AML-193 (cell line): ENCODE measurements at places on chromosomes 7 and 10.

DNA sequence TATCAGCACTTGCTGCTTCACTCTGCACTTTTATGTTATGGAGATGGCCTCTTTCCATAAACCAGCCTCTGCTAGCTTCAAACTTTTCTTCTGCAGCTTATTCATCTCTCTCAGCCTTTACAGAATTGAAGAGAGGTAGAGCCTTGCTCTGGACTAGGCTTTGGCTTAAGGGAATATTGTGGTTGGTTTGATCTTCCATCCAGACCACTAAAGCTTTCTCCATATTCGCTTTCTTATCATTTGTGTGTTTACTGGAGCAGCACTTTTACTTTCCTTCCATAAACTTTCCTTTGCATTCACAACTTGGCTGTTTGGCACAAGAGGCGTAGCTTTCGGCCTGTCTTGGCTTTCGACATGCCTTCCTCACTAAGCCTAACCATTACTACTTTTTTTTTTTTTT is 23.6 kb downstream of the DYDC2 start:
- DNase-seq: no peak

- DNase-seq: peak; percentile 72
Measured at GRCh38 chr10:79345241-79346011, 1.8 kb upstream of the PPIF start.

DNA sequence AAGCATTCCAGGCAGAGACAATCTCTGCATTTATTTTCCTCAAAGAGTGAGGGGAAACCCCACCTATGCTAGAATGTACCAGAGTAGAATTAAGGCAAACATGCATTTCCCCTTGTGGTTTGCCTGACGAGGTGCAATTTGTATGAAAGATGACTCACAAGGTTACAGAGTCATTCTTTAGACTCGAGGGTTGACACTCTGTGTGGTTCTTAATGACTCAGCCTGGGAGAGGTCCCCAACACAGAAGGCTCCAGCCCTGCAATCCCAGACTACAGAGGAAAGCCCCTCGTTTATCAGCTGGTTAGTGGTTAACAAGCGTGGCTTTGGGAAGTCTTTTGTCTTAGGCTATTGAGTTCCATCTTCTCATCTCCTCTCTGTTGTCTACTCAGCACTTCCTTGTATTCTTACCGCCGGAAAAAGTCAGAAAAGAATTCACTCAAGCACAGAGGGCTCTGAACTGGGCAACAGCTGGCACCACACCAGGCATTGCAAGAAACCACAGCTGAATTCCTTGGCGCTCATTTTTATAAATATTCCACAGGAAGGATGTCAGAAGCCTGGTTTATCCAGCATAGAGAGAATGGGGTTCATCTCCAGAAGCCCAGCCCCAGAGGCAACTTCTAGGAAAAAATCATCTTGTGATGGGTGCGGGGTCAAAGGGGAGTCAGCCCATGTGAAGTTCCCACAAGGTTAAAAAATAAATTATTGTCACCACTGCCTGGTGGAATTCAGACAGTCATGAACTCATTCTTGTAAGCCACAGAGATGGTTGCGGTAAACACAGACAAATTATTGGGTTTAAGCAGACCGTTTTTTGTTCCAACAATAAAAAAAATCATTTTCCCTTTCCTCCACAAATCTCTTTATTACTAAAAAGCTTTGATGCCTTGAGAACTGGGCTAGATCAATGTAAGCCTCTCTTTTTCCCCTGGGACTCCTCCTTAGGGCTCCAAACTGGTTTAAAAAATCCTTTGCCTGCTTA is 24.5 kb upstream of the SVIL start:
- DNase-seq: peak; percentile 56

GRCh38 chr7:140698477-140698876 is 2.0 kb downstream of the NDUFB2 start:
- no peak for DNase-seq

DNA sequence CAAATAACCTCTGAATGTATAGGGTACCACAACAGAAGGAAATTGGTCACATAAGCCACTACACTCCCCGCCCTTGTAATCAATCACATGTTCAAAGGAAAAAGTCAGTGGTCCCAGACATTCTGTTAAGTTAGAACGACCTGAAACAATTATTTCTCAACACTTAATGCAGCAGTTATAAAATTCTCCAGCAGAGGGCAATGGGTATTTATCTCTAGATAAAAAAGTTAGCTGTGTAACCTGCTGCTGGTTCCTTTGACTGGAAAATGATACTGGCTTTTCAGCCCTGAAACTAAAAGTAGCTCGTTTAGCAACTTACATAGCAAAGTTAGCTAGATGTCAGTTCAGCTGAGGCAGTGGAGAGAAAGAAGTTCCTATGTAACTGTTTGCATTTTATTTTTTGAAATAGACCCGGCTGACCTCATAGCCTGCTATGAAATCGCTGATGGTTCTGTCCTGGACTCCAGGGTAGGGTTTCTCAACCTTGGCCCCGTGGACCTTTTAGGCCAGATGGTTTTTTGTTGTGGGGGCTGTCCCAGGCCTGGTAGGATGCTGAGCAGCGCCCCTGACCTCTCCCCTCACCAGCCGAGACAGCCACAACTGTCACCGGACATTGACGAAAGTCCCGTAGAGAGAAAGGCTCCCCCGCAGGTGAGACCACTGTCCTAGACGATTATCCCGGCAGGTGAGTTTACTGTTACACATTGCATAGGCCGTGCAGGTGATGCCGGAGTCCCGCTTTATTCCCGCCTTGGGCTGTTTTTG is 40.2 kb upstream of the PROSER2 start:
- peak; percentile 35 for DNase-seq

DNA sequence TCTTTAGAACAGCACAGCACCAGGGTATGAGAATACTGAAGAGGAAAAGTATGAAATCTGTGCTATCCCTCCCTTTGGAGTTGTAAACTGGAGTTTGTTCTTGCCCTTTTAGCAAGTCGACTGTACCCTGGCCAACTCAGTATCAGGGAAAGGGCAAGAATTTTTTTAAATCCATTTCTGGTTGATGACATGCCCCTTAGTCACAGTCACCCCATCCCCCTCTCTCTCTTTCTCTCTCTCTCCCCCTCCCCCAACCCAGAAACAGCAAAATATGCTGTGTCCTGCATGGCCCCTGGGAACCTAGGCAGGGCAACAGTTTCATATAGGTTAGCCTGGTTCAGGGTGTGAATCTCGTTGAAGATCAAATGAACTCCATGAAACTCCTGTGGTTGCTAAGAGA is 177.7 kb upstream of the ADO start:
- no peak for DNase-seq

DNA sequence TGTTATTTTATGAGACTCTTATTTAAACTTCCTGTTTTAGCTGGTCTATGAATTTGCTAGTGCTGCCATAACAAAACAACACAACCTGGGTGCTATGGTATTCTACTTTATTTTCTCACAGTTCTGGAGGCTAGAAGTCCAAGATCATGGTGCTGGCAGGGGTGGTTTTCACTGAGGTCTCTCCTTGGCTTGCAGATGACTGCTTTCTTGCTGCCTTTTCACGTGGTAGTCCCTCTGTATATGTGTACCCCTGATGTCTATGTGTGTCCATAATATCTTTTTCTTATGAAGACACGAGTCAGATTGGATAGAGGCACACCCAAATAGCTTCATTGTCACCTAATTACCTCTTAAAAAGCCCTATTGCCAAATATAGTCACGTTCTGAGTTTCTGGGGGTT is 270.5 kb downstream of the BMPER start:
- DNase-seq: no peak

DNA sequence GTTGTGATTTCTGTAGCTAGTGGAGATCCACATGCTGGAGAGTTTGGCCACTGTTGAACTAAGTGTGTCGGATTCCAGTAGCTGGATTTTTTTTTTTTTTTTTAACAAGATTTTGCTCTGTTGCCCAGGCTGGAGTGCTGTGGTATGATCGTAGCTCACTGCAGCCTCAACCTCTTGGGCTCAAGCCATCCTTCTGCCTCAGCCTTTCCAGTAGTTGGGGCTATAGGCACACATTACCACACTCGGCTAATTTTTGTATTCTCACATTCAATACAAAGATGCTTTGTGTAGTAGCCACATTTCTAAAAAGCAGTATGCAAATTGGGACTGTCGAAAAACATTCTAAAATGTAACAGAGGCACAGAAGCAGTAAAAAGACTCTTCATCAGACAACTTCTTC is 63.5 kb downstream of the RABGEF1 start:
- no peak for DNase-seq

DNA sequence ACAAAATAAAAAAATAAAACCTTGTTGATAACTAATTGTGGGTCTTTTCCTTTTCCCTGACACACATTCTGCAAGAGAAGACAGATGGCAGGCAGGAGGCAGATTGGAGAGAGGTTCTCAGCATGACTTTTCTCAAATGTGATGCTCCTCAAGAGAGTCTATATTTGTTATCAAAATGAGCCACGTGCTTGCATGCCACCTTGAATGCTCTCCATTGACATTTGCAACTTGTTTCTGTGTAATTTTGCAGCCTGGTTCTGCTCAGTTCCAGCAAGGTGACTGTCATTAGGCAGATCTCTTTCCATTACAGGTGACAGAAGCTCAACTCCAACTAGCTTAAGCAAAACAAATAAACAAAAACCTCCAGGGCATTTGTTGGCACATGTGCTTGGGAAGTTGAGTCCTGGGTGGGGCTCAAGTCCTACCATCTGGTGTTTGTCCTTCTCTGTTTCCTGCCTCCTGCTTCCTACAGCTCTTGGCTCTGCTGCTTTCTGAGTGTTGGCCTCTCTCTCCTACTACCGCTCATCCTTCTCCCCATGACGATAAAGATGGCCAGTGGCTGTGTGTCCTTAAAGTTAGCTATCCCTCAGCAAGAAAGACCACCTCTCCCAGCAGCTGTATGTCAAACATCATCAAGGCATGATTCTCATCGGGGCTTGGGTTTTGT is 56.7 kb downstream of the GRK5 start:
- DNase-seq: no peak

- no peak for DNase-seq
Measured at GRCh38 chr7:113464096-113464855, 345.9 kb upstream of the SMIM30 start.

DNA sequence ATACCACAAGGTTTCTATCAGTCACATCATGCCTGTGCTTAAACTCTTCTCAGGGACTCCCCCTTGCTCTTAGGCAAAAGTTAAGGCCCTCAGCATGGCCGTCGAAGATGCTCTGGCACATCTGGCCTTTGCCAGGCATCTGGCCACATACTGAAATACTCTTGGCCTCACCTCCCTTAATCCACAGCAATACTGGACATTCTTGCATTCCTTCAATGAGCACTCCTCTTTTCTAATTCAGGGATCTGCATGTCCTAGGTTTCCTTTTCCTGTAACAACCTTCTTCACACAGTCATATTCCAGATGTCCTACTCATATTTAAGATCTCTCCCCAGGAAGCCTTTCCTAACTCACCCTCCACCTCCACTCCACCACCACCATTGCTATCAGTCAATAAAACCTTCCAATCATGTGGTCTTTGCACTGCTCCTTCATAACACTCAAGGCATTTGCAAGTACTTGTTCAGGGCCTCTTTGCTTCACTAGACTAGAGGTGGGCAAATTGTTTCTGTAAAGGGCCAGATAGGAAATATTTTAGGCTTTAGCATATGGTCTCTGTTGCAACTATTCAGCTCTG is 216.6 kb downstream of the KCNMA1 start:
- DNase-seq: no peak

GRCh38 chr7:105876964-105877601 is 684 bp upstream of the ATXN7L1 start:
- DNase-seq: no peak

- DNase-seq: no peak
Measured at GRCh38 chr10:99647601-99648151, 11.6 kb upstream of the ENTPD7 start.
